T-cell (primary cell): ENCODE measurements at places on chromosomes 2 and 18.

DNA sequence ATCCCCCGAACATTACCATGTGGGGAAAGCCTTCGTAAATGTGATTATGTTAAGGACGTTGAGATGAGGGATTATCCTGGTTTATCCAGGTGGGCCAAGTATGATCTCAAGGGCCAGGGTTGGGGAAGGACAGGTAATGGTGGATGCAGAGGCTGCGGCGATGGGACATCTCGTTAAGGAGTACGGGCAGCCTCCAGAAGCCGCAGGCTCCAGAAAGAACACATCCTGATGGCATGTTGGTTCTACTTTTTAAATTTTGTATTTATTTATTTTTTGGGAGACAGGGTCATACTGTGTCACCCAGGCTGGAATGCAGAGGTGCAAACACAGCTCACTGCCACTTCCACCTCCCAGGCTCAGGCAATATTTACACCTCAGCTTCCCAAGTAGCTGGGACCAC, 86.2 kb upstream of the RAB6C start:
- DNase-seq: no peak

- DNase-seq: no peak
These were observed 624 bp downstream of the METTL8 start for GRCh38 chr2:171432969-171433762.

GRCh38 chr2:2764739-2765138, 433.7 kb upstream of the MYT1L start:
- no peak for DNase-seq

- no peak for DNase-seq
These were observed 162.0 kb upstream of the MC4R start for GRCh38 chr18:60534538-60534937.

- no peak for DNase-seq
These were observed 31.2 kb downstream of the MAP3K2 start for GRCh38 chr2:127356531-127356930.

- DNase-seq: no peak
These were observed 173.7 kb downstream of the ACKR3 start for GRCh38 chr2:236743039-236743920.

- no peak for DNase-seq
These were observed 237.5 kb upstream of the TMEM200C start for GRCh38 chr18:6132751-6133368.

DNA sequence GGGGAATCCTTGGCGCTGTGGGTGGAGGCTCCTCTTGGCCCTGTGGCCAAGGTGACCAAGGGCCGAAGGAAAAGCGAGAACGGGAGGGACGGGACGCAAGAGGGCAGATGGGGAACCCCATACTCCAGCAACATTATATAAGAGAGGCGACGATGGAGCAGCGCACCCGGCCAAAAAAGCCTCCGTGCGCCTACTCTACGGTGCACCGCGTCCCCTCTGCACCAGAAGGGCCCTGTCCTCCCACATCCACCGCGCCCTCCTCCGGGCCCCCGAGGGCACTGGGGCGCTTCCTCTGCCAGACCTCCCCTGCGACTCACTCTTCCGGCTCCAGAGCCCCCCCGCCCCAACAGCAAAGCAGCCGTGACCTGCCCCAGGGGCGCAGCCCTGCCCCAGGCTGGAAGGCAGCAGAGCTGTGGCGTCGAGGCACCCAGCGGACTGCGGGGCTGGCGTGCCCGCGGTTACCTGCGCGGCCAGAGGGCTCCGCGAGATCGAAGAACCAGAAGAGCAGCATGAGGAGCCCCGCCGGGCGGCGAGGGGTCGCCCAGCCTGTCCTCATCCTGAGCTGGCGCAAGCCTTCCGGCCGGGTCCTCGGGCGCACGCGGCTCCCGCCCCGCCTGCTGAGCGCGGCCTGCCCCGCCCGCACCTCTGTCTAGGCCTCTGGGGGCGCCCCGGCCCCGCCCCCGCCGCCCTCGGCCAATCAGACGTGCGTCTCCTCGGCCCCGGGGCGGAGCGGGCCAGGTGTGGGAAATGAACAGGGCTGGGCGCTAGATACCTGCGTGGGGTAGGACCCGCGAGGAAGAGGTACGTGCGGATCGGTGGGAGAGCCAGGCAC, 106.3 kb upstream of the CD302 start:
- peak; percentile 73 for DNase-seq

DNA sequence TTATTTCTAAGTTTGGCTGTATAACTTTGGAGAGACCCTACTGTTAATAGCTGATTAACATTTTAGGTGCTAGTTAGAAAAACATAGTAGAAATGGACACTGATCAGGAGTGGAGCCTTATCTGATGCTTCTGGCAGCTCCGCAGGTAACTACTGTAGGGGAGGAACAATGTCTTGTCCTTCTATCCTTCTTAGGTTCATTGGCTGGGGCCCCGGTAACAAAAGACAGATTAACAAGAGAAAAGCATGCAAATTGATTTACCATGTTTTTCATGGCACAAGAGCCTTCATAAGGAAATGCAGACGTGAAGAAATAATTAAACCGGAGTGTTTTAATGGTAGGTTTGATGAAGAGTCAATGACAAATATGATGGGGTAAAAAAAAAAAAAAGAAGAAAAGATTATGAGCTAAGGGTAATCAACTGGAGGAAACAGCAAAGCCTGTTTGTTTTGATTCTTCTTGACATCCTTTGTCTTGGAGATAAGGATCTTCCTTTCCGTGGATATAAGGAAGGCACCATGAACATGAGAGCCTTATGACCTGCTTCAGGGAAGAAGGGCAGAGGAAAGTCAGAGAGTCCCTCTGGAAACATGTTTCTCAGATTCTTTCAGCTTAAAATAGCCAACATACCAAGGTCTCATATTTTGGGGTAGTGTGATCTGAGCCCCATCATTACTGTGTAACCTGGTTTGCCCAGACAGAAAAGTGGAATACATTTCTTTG, 62.4 kb upstream of the GCFC2 start:
- no peak for DNase-seq

DNA sequence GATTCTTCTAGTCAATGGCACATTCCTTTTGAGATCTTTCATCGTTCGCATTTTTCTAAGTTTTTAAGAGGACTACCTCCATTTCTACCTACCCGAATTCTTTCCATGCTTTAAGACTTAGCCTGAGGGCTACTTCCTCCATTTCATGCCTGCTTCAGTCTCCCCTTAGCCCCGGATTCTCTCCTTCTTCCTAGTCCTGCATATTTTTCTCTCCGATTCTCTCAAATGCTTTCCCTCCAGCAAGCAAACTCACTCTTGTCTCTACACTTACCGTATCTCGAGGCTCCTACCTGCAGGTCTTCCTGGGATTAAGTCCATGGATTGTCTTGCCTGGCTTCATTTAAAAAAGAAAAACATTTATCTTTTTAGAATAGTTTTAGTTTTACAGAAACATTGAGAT, 354.4 kb downstream of the MYCN start:
- no peak for DNase-seq
